ENCODE measurements at places on chromosomes 4 and X.

- DNase-seq: no peak
Observed at GRCh38 chr4:151798678-151799416, 38.0 kb upstream of the GATB start.

DNA sequence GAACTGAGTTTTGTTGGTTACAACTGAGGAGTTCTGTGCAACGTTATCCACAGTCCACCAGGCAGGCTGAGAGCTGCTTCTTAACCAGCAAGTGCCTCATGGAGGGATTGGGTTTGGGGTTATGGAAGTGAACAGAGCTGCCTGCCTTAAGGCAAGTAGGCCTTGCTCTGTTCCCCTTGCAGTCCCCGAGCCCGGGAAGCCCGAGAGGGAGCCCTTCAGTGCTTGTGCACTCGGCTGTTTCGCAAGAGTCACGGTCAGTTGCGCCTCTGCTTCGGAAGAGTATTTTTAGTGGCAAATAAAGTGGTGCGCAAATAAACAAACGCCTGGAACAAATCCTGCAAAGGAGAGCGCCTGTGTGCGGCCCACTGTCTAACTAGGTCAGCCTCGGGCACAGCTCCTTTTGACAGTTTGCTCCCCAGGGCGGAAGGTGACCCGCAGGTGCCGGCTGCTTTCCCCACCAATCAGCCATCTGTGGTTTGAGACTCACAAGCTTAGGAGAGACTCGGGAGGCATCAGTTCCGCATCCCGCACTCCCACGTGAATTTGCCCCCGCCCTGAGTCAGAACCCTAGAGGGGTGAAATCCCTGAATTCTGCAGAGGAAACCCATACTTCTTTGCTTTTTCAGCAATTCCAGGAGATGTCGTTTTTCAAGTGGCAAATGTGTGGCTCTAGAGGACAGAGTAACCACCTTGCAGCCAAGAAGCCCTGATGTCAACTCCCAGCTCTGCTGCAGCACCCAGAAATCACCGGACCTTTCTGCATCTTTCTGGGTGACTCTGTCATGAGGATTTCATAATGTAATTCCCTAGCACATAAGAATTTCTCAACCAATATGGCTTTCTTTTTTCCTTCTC is 56.8 kb downstream of the LGI2 start:
- peak; percentile 89 for DNase-seq

DNA sequence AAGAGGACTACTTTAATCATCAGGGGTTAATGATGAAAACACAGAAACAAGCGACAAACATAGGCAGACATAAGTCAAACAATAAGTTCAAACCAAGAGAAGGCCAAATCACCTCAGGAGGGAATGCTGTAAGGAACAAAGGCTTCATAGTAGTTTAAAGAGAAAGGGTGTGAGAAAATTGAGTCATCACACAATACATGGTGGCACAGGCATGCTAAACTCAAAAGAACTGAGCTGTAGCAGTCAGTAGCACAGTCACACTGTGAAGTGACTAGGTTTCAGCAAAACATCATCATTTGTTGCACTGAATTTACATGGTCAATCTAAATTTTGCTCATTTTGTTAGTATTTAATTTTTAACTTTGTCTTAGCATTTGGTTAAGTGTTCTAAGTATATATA is 24.2 kb downstream of the SMC1A start:
- no peak for DNase-seq

GRCh38 chr4:136637071-136637777 is 895.1 kb downstream of the PCDH18 start:
- peak; percentile 4 for DNase-seq

DNA sequence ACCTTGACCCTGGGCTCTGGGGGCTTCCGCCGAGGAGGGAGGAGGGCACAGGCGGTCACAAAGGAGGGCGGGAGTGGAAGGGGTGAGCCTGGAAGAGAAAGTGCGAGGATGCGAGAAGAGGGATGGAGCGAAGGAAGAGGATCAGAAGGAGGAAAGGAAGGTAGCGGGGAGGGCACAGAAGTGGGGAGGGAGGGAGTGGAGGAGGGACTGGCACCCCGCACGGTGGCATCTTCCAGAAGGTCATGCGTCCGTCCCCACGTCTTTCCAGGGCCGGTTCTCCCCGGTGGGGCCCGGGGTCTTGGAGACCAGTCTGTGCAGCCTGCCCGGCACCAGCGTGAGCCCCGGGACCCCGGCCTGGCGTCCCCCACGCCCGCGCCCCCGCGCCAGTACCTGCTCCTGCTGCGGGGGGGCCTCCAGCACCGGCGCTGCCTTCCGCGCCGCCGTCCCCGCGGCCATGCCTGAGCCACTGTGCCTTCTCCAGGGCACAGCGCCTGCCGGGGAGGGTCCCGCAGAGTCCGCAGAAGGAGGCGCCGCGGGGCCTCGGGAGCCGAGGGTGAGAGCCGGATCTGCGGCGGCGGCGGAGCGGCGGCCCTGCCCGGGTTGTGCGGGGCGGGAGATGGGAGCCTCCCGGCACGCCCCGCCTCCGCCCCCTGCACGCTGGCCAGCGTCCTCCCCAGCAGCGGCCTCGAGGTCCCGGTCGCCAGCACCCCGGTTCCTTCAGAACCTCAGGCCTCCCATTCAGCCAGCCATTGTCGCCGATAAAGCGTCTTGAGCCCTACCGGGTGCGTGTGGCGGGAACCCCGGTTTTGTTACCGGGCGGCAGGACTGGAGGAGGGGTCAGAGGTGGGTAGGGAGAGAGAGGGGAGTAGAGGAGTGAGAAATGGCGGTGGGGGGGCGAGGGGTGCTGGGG is at the start of gene RNF175:
Gene RNF175 (minus strand): TSS at position 618 of the 910 bp plus-strand sequence. CDS start 162 bp downstream, at position 456.
- DNase-seq: no peak

GRCh38 chrX:68919707-68920106 is 90.9 kb downstream of the EFNB1 start:
- no peak for DNase-seq

- no peak for DNase-seq
Observed at GRCh38 chr4:14404730-14405129, 597.6 kb upstream of the CPEB2 start.

DNA sequence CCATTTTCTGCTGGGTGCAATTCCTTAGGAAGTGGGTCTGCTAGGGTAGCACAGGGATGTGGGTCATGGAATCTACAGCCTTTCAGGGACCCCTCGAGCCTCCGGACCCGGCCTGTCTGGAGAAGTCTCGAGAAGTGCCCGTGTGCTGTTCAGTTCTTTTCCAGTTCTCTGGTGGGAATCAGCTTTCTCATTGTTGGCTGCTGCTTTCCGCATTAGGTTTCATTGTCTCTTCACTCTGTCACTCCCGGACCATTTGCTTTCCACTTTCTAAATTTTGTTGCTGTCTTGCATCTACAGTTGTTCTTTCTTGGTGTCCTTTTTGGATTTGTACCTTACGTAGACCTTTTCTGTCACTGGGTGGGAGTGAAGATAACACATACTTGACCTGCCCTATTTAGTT is 6.1 kb downstream of the RAB9A start:
- no peak for DNase-seq

GRCh38 chr4:9764155-9764696 is 17.2 kb upstream of the DRD5 start:
- no peak for DNase-seq

DNA sequence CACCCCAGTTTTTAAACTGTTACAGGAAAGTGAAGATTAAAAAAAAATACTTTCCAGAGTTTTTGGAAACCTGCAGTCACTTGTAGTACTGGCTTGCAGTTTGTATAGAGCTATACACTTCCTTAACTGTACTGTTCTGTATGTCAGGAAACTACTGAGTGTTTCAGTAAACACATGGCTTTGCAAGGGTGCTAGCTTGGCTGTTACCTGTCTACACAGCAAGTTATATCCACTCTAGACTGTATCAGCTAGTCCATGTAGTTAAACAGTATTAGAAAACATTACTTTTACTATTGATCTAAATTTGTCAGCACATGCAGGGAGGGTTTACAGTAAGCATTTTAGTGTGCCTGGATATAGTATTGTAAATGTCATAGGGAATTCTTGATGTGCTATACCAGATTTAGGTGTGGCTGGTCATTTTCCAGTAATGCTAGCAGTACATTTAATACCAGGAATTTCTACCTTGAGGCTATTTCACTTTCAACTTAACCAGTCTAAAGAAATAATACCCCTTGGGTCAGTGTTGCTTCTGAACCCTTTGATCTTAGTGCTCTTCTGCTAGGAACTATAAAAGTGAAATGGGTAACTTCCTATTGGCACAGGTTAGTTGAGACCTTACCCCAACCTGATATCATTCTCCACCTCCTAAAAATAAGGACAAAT is 192.3 kb upstream of the ANKRD50 start:
- DNase-seq: no peak

DNA sequence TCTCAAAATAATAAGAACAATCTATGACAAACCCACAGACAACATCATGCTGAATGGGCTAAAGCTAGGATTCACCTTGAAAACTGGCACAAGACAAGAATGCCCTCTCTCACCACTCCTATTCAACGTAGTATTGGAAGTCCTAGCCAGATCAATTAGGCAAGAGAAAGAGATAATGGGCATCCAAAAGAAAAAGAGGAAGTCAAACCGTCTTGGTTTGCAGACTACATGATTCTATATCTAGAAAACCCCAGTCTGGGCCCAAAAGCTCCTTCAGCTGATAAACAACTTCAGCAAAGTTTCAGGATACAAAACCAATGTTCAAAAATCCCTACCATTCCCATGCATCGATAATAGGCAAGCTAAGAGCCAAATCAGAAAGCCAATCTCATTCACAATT is 59.0 kb downstream of the CHM start:
- DNase-seq: no peak

DNA sequence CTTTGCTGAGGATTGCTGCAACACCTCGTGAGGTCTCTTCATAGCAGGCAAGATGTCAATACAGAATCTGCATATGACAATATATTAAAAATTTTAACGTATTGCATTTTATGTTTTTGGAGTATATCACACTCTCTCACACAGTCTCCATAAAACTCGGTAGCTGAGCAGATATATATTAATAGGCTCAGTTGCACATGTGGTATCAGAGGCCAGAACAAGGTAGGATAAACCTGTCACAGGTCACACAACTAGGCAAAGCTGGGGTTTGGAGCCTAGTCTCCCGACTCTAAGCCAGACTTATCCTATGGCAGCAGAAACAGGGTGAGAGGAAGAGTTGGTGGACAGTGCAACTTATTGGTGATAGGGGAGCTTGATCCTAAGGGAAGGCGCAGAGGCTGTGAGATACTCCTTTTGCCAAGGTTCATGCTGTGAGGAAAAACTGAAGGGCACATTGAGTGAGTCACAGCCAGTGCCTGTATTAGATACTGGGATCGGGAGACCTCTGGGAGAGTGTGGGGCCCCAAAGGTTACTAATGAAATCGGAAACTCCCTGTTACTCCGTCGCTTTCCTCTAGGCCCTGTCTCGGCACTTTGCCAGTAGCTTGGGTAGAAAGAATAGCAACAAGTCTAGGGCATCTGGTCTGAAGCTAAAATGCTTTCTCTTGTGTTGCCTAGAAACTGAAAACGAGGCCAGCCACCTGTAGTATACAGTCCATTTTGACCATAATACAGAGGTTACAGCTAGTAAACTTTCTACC is 195.7 kb downstream of the ARHGAP10 start:
- DNase-seq: no peak

DNA sequence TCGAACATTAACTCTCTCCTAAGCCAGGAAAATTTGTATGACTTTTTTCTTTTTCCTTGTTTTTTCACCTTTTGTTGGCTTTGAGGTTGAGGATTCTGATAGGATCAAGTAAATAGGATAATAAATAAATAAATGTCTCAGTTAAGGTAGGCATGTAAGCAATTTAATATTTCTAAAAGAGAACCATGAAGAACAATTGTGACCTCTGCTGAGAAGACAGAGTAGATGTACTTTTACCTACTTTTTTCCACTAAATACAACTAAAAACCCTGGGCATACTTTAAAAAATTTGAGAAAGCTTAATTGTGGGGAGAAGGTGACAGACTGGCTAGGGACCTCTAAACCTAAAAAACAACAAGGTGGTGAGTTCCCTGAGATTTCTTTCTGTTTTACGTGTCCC is 31.6 kb upstream of the CLNK start:
- no peak for DNase-seq
